ENCODE measurements at places on chromosomes 12 and 14.

DNA sequence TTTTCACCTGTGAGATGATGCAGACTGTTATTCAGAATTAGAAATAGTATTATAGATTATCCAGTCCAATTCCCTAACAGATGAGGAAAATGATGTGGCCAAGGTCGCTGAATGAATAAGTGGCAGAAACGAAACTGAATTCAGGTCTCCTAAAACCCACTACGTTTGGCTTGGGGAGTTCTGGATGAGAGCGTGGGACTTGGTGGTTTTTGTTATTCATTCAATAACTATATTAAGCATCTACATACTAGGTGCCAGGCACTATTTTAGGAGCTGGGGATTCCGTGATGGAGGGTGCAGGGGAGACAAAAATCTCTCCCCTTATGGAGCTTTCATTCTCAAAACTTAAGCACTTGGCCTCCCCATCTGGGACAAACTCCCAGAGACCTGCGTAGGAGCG, 813 bp upstream of the CCDC184 start:
- no peak for DNase-seq

DNA sequence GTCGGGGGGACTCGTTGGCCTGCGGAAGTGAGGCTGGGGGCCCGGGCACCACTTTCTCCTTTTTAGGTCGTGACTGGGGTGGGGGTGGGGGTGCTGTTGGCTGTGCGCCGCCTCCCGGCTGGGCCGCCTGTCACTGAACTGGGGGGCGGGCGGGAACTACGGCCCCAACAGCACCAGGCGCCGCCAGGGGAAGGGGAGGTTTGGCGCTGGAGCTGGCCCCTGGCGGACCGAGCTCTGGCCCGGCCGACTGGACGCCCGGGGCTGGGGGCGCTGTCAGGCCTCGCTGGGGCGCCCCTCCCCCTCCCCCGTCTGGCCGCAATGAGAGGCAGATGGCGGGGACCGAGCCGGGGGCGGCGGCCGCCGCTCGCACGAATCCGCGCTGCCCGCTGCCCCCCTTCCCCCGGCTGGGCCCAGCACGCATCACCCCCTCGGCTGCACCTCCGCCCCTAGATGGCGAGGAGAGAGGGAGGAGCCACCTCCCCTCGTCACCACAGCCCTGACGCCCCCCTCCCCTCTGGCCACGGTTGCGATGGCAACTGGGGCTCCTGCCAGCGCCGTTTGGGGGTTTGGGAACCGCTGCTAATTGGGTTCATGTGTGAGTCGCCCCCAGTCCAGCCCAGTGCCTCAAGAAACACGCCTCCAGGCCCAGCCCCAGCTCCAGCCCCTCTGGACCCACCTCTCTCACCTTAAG, 723 bp downstream of the NFATC4 start:
- DNase-seq, result no peak

DNA sequence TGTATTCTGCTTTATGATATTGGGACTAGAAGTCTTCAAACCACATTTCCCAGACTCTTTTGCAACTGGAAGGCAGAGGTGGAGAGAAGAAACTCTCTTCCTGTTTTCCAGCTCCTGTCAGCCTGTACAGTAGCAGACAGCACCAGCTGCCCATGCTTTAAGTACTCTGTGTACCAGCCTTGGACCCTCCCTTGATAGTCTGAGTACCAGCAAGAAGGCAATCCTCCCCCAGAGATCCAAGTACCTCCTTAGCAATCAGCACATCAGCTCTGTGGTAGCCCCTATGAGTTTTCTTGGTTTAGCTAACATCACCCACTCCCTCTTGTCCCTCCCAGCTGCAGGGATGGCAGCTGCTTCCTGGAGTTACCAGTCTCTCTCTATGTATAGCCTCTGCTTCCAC, 56.3 kb downstream of the STXBP6 start:
- no peak for DNase-seq

DNA sequence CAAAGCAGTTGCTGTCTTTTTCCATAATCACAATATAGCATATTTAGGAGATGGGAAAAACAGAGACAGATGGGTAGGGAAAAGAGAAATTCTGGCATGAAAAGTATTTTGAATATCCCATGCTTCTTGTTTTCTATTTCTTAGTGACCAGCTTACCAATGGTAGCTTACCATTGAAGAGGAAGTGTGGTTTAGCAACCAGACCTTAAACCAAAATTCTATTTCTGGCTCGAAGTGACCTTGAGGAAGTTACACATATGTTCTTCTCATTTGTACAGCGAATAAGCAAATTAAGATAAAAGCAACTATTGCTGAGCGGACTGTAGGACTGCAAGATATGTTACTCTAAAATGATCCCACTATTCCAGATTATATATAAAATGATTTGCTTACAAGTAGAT, 82.9 kb downstream of the FGD4 start:
- no peak for DNase-seq

DNA sequence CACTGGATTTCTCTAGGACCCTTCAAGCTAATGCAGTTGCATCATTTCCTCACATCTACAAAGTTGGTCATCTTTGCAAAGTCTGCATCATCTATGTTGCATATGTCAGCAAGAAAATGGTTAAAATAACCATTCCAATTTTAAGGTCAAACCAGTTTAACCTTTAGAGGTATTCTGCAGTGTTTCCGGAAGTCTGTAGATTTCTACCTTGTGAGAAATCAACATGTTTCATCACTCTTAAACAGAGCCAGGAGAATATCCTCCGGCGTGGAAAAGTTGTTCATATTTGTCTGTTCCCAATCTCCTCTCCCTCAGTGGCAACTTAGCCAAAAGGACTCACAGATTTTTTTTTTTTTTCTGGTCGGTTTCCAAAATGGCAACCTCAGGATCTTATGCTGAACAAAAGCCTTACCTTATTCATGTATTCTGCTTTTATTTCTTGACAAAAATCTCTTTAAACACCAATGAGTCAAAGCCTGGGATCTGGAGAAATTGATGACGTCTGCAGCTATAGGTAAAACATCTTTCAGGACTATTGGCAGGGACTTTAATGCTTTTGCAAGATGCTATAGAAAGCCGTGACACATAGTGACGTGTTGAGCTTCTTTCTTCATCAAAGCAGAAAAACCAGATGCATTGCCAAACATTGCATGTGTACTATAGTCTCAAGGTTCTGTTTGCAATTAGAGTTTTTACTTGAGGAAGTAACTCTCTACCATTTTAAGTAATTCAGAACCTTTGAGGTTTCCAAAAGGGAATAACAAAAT, 16.0 kb upstream of the CDK17 start:
- DNase-seq, result no peak

- no peak for DNase-seq
Observed at GRCh38 chr14:55412676-55413075, 1.0 kb upstream of the ATG14 start.

DNA sequence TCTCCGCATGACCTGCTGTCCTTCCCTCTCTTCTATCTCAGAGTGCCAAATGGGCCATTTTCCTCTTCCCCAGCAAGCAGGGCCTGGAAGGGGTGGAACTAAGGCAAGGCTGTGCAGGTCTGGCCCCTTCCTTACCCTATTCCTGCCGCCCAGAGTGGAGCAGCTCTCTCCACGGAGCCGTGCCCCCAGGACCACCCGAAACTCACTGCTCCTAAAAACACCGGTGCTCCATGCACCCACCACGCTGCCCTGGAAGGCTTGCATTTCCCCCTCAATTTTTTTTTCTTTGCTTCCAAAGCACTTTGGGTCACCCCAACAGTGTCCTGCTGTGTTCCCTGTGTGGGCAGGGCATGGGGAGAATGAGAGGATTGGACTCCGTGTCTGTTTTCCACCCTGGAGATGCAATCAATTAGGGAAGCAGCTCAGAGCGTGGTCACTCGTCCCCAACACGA, 48.5 kb upstream of the MEG3 start:
- DNase-seq, result no peak

DNA sequence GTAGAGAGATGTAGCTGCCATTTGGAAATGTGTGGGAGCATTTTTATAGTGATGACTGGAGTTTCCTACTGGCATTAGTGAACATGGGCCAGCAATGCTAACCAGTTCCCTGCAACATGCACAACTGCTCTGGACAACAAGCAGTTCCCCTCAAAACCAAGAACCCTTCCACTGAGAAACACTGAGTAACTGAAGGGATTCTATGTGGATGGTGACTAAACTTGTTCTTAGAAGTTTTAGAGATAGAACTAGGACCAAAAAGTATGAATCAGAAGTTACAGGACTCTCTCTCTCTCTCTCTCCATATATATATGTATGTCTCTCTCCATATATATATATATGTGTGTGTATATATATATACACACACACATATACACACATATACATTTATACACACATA, 7.9 kb downstream of the SERPINA10 start:
- DNase-seq, result no peak

- no peak for DNase-seq
Observed at GRCh38 chr14:99327458-99328250, 55.7 kb upstream of the BCL11B start.

DNA sequence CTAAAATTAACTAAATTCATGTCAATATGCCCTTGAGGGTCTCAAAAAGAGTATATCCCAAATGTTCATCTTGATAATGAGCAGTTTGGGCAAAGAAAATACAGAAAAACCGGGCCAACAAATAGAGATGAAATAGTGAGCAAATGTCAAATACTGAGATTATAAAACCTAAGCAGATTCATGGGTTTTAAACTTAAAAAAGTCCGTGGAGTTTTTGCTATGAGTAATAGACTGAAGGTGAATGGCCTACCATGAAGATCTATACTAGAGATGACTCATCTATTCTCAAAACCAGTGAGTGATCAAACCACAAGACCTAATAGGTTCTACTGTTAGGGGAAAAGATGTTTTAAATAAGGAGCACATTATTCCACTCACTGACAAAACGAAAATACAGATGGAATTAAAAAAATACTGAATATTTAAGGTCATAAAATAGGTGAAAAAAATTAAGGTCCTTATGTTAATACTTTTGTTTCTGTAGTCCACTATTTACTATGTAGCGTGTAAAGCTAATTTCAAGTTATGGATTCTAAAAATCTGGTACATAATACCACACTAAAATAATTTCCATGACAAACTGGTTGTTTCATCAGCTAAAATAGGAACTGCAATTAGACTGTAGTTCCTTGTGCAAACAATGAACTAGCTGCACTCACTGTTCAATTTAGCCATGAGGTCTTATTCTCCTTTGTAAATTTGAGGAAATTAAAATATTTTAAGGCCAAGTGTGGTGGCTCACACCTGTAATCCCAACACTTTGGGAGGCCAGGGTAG, 5.0 kb downstream of the HNRNPC start:
- no peak for DNase-seq

GRCh38 chr12:14948672-14949071, 10.3 kb upstream of the ERP27 start:
- peak; percentile 43 for DNase-seq

GRCh38 chr12:130482448-130482847, 144.8 kb downstream of the PIWIL1 start:
- DNase-seq, result no peak

DNA sequence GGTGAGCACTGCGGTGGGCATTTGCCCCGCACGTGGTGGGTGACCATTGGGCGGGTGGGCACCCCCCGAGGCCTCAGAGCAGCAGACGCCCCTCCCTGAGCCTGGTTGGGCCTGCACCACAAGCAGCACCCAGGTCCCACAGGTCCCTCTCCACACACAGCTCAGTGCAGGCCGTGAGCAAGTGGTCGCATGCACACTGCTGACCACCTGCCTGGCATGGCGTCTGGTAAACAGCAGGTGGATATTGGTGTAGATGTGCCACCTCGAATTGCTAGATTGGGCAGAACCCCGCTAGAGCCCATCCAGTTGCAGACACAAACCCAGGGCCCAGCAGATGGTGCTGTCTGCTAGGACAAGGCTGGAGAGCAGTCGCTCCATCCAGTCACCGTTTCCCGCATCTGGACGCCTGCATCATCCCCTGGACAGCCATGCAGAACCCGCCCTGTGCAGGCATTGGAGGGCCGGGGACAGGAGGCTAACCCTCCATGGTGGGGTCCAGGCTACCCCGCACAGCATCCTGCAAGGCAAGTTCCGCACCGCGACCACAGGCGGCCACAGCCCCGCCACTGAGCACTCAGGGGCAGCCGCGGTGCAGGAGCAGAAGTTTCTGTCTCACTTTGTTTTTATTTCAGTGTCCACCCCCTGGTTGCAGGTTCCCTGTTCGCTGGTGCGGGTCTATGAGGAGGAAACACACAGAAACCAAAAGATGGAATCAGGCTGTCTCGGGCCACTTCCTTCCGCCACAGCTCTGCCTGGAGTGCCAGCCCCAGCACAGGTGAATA, 45.6 kb upstream of the RIMBP2 start:
- DNase-seq, result peak; percentile 43

DNA sequence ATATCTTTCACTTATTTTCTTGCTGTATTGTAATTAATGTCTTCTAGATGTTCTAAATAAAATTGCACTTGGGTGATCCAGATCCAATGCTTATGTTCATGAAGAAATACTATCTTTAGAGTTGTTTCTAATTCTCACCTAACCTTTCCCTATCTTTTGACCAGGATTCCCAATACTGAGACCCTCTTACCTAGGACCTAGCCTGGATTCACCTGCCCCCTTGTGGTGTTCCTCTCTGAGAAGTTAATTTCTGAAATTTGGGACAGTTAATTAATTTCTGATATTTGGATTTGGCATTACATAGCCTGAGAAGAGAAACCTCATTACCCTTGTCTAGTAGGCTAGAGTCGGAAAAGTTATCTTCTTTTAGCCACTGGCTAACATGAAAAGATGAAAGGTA, 29.5 kb downstream of the FOXA1 start:
- no peak for DNase-seq

DNA sequence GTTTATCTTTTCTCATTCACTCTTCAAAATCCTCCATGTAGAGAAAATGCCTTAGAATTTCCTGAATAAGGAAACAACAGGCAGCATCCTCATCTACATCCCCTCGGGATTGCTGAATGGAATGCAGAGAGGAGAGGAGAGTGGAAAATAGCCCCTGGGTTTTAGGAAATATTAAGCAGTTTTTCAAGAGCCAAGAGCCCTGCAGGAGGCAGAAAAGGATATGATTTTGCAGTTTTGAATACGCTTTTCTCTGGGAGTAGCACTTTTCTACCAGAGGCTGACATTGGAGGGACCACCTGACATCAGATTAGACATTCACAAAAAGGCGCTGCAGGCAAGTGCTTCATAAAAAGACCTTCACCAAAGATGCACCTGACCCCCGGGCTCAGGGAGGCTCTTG, 362.2 kb upstream of the SFSWAP start:
- DNase-seq, result no peak

DNA sequence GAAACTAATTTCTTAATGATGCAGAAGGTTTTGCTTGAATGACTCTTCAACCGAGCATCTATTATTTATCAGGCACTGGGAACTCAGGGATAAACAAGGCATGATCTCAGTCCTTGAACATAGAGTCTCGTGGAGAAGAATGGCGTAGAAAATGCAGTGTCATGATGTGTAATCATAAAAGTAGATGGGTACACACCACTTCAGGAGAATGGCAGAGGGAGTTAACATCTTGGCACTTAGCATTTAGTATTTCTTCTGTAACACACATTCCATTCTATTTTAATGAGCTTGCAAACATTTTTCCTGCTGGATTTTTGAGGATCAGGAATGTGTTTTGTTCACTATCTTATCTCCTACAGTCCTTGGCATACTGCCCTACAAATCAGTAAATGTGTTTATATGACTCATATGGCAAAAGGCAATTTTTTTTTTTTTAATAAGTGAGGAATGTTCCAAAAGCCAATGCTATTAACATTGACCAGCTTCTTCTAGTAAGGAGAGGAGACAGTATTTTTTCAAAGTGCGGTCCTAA, 3.8 kb downstream of the TXNRD1 start:
- no peak for DNase-seq
